ENCODE measurements at places on chromosomes 5 and 9.

- DNase-seq, result no peak
These were observed 69.2 kb downstream of the FAM114A2 start for GRCh38 chr5:153969563-153969895.

- no peak for DNase-seq
These were observed 13.5 kb downstream of the AQP3 start for GRCh38 chr9:33433871-33434270.

GRCh38 chr9:14806941-14807520, 84.5 kb upstream of the CER1 start:
- no peak for DNase-seq

GRCh38 chr5:126099077-126099476, 324.1 kb upstream of the GRAMD2B start:
- DNase-seq, result no peak

GRCh38 chr9:128316421-128316820, 5.8 kb downstream of the TRUB2 start:
- DNase-seq, result no peak

GRCh38 chr5:369151-369868, 47.8 kb downstream of the AHRR start:
- DNase-seq, result no peak

- no peak for DNase-seq
These were observed 1.7 kb downstream of the TLE4 start for GRCh38 chr9:79573412-79573923.

Measured in non-pigmented ciliary epithelial cell (primary cell).